NCI-H510A treated with DMSO at 0.1 percent for 48 hours (cell line): ENCODE measurements at places on chromosomes 12 and 14.

- no peak for DNase-seq
These were observed 226.5 kb upstream of the PELI2 start for GRCh38 chr14:55891692-55892091.

DNA sequence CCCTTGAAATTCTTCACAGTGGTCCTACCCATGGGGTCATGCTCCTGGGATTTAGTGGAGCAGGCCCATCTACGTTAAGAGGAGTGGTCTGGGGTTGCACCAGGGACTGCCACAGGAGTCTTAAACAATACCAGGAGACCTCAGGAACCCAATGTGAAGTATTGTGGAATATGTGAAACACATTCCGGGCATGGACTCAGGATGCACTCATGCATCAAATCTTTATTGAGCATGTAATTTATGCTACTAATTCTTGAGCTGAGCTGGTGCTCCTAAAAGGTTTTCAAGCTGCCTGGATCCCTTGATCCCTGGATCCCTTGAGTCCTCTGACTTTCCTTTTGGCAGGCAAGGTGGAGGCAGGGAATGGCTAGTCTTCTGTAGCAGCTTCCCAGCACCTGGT is 8.8 kb downstream of the SERPINA10 start:
- DNase-seq = no peak

GRCh38 chr12:131681257-131681620 is 29.7 kb upstream of the SFSWAP start:
- DNase-seq = no peak

GRCh38 chr12:111366075-111366474 is 2.8 kb downstream of the PHETA1 start:
- DNase-seq = no peak

DNA sequence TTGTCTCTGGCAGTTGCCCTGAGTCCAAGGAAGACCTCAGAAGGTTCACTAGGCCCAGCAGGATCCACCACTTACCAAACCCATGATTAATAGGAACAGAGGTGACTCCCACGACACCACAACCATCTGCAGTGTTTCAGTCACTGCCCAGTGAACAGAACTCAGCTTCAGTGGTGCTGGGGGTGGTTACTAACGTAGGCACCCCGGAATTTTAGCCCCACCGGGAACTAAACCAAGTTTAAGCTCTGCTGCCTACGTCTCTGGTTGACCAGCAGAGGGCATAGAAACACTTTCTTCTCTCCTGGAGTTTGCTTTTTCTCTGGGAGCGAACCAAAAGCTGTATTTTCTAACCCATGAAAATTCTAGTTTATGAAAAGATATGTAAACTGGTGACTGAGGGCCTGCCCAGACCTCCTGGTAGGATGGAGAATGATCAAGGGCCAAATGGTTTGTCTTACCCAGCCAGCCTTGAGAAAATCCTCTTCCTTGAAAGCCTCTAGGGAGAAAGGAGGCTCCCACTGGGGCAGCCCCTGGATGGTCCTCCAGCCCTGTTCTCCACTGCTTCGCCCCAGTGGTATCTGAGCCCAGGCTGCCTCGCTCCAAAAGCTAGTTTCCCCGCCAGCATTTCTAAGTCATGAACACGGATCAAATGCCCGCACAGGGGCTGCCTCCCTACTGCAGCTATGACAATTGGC is 379.8 kb downstream of the DPF3 start:
- DNase-seq = peak; percentile 11

DNA sequence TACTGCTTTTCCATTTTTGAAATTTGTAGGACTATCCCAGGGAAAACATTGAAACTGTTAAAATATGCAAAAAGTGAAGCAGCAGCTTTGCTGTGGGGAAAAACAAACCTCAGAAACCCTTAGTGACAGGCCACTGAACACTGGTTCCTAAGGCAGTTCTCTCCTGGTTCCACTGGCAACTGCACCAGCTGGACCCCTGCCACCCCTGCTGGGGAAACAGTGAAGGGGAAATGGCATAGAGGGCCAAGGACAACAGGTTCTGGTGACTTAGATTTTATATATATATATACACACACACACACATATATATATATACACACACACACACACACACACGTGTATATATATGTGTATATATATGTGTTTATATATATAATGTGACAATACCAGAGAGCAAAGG is 16.2 kb upstream of the KRT7 start:
- no peak for DNase-seq
